ENCODE measurements at places on chromosomes 12 and 14. TPM values are rescaled to one million over a fixed set of nuclear protein-coding genes. Genes with fewer than 3 reads are reported as not detected.

GRCh38 chr14:96130391-96130790, 74.2 kb upstream of the BDKRB2 start:
- DNase-seq: no peak

- DNase-seq: peak; percentile 94
Measured at GRCh38 chr12:89949457-89950195, 241.0 kb upstream of the ATP2B1 start.

- DNase-seq: no peak
Measured at GRCh38 chr14:60723907-60724618, at the start of gene SIX4. Gene SIX4 (minus strand): TSS chr14:60724351. CDS start chr14:60724074, 277 bp downstream.

DNA sequence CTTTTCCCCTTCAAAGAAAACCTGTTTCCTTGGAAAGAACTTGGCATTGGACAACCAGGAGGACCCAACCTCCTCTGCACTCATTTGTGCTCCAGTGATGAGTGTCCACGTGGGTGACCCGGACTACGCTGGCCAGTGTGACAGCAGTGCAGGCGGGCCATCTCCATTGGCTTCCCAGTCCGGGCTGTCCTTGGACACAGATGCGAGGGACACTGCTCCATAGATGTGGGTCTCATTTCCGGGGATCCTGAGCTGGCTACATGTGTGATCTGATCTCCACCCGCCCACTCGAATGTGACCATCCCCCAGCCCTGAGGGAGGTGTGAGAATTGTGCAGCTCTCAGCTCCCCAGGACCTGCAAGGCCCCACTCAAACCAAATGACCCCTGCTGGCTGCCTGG, 836.6 kb upstream of the TMEM132C start:
- no peak for DNase-seq

GRCh38 chr14:69262516-69262915, 2.6 kb downstream of the GALNT16 start:
- no peak for DNase-seq

DNA sequence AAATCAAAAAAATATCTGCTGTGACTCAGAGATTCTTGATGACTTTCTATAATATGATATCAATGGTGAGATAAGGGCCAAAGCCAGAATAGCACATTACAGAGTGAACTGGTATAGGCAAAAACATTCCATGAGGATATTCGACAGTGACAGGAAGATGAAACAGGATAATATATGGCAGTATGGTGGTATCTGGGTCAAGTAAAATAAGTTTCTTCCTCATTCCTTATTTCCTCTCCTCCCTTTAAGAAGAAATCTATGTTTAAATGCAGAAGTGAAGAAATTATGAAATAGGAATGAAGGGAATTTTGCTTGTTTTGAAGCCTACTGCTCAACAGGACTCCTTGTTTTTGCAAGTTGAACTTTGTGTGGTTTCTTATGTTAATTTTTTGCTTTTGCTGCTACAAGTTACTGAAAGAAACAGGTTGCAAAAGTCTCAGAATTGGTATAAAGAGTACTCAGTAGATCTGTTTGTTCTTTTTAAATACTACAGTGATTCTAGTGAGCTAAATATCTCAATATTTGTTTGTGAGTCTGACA, 7.0 kb downstream of the ACSS3 start:
- no peak for DNase-seq

The SOAT2 gene
- not detected for total RNA-seq

The KRT77 gene
- not detected for total RNA-seq

The DTX1 gene
- not detected for total RNA-seq

The PZP gene
- total RNA-seq: 0.40 TPM

All from pulmonary artery endothelial cell (primary cell).